Non-pigmented ciliary epithelial cell (primary cell): ENCODE measurements at places on chromosomes 6 and 20.

DNA sequence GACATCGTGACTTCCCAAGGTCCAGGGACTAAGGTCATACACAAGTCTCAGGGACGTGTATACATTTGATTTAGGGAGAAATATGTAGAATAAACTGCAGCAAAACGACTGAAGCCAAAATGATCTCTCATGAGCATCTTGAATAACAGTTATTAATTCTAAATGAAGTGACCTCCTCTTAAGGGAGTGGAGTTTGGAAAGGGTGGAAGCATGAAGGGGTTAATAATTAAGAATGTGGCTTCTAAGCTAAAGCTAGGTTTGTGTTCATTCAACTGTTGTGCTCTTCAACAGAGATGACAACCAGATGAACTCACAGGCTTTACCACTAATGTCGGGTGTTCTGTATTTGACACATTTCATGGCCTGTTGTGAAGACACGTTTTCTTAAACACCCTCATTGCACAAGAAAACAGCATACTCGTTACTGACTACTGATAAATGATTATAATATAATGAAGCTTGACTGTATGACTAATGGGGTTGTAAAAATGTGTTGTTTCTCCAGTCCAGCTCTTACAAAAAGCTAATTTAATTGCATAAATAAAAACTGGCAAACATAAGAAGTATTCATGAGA lies 1.5 kb downstream of the PPP1R14C start:
- DNase-seq, result no peak

DNA sequence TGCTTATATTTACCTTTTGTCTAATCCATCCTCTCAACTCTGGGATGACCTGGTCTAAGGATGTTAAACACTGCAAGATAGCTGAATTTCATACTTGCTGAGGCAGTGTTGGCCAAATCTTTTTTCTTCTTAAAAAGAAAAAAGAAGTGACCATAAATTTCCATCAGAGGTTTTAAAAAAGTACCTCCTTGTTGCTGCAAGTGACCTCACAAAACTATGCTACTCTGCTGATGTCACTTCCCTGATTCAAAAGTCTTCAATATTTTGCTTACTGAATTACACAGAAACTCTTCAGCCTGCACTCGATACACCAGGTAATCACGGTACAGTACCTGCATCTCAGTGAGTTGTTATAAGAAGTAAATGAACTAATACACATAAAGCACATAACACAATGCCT lies 107.2 kb upstream of the PRDM1 start:
- no peak for DNase-seq

GRCh38 chr6:134034478-134034877 lies 17.9 kb downstream of the SLC2A12 start:
- DNase-seq, result no peak

GRCh38 chr6:160428069-160428430 lies 79.9 kb downstream of the SLC22A3 start:
- DNase-seq, result no peak

DNA sequence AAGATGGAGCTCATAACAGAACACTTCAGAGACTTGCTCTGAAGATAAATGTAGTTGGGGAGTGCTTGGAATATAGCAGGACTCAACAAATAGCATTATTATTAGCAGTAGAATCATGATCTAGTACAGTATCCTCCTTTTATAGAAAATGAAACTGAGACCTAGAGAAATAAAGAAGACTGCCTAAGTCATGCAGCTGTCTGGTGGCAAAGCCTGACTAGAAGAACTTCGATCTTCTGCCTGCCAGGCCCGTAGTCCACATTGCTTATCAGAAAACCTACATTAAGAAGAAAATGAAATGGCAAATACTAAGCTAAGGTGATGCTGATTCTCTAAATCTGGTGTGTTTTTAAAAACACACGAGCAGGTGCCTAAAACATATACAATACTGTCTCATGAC lies 46.4 kb upstream of the DST start:
- no peak for DNase-seq

GRCh38 chr20:59124296-59125029 lies 39.2 kb upstream of the ZNF831 start:
- no peak for DNase-seq

DNA sequence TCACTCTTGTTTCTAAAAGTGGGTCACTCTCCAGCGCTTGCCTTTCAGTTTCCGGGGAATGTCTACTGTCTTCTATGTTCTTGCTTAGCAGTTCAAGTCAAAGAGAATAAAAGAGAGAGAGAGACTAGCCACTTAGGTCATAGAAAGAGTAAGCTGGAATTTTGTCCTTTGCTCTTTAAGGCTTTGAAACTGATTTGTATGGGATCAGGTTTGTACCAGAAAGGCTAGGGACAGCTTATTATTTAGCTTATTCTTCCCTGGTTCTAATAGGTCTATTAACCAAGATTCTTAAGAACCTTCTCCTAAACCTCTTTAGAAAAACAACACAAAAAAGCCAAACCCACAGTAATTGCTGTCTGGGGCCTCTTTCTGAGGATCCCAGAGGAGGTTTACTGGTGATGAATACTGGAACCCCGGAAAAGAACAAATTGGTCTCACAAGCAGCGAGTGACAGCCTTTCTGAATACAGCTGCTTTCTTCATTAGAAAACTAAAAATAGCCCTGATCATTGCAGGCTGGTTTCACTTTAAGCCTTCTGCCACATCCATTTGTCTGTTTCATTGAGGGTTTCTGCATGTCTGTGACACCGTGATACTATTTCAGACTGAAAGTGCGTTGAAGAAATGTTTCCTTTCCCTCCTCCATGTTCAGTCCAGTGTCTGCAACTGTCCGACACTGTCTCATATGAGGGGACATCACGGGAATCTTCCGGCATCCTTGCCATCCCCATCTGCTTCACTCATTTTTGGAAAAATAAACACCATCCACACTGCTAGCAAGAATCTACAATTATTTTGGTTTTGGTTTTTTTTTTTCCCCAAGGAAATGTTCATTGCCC lies 75.1 kb upstream of the ATXN1 start:
- DNase-seq, result no peak

DNA sequence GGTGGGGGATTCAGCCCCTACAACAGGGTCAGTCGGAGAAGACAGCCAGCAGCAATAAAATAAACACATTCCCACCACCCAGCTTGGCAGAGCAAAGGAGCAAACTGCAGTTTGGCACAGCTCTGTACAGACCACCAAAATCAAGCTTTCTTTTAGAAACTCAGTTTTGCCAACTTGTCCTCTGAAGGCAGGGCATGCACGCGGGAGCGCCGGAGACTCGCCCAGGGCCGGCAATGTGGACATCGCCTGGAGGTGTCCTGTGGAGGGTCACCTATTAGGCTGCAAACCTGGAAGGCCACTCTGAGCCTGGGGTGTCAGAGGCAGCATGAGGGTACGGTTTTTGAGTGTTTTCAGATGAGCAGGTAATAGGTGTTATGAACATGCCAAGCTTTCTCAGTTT lies 34.7 kb downstream of the TMEM242 start:
- DNase-seq, result no peak

DNA sequence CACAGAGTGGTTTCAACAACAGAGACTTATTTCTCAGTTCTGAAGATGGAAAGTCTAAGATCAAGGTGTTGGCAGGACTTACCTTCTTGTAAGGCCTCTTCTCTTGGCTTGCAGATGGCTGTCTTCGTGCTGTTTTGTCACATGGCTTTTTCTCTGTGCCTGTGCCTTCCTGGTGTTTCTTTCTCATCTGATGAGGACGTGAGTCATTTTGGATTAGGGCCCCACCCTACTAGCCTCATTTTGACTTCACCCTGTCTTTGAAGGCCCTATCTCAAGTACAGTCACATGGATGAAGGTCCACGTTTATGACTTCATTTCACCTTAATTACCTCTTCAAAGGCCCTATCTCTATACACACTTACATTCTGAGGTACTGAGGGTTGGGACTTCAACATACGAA lies 41.4 kb upstream of the LAMA2 start:
- DNase-seq, result no peak

DNA sequence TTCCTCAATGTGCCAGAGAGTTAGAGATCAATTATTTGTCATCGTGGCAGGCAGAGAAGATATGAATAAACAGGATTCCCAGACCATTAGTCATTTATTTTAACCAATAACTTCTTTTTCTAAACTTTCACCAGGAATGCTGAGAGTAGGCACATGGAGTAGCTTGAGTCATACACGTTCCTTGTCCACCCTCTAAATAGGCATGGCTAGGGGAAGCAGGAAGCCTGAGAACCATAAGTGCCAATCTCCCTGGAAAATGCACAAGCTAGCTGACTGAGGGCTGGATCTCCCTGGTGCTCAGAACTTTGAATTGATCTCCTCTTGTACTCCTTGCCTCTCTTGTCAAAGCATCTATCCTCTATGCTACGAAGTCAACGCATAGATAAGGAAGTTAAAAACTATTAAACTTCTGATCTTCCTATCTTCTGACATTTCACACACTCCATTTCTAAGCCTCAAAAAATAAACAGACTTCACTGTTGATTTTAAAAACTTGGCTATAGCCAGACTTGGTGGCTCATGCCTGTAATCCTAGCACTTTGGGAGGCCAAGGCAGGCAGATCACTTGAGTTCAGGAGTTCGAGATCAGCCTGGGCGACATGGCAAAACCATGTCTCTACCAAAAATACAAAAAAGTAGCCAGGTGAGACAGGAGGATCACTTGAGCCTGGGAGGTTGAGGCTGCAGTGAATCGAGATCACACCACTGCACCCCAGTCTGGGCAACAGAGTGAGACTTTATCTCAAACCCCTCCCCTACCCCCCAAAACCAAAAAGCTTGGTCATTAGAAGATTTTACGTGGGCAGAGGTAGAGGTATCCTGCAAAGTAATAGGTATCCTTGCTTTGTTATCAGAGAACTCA lies 11.8 kb downstream of the ADTRP start:
- DNase-seq, result peak; percentile 96

DNA sequence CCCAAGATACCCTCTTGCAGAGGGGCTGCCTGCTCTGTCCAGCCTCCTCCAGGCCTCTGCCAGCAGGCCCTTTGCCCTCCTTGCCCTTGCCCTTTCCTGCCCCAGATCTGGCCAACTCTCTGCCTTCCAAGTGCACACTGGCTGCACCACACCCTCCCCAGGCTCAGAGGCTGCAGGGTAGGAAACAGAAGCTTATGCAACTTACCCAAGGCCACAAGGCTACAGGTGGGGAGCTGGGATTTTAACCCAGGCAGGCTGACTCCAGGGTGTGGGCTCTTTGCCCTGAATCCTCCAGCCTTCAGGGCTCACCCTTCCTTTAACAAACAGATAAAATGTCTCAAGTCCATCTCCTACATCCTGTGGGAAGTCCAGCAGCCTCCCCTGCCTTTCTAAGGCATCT lies 14.5 kb upstream of the TRAF3IP2 start:
- DNase-seq, result no peak

DNA sequence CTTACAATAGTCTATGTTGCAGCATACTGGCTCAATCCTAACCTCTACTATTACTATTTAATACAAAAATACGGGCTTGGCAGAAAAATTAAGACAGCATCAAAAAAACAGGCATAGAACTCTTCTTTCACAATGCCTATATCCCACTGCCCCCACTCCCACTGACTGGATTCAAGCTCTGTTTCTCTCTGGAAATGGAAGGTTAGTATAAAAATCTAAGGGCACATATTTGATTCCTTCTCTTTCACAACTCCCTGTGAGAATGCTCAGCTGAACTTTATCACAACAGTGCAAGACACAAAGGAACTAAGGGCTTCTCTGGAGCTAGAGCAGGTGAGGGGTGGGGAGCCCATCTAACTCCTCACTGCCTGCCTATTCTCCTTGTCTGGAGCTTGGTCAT lies 258.4 kb upstream of the FAM83B start:
- no peak for DNase-seq

GRCh38 chr6:162100096-162100495 lies 627.5 kb downstream of the PRKN start:
- no peak for DNase-seq

DNA sequence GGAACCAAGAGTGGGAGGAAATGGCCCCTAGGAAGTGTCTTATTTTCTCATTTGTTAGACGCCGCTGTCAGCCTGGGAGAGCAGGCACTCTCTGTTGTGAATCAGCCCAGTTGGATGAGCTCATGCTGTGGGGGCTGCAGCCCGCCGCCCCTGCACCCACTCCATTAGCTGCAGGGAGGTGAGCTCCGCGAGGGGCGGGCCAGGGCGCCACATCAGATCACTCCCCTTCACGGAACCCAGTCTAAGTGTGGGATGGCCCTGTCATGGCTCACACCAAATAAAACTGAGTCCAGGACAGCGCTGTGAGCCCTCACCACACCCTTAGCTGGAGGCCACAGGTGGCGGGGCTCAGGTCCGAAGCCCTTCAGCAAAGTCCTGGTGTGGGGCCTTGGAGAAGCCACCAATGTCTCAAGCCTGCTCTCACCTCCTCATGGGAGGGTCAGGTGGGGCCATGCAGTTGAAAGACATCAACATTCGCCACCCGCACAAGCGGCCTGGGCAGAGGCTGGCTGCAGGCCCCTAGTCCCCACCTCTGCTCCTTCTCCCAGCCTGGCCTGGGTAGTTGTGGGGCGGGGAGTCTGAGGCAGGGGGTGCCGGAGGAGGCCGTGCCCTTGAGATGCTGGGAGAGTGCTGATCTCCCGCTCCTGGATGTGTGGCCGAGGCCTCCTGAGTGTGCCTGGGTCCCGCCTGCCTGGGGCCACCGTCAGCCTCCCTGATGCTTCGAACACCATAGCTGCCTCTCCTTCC lies 66.2 kb upstream of the SLCO4A1 start:
- DNase-seq, result no peak

DNA sequence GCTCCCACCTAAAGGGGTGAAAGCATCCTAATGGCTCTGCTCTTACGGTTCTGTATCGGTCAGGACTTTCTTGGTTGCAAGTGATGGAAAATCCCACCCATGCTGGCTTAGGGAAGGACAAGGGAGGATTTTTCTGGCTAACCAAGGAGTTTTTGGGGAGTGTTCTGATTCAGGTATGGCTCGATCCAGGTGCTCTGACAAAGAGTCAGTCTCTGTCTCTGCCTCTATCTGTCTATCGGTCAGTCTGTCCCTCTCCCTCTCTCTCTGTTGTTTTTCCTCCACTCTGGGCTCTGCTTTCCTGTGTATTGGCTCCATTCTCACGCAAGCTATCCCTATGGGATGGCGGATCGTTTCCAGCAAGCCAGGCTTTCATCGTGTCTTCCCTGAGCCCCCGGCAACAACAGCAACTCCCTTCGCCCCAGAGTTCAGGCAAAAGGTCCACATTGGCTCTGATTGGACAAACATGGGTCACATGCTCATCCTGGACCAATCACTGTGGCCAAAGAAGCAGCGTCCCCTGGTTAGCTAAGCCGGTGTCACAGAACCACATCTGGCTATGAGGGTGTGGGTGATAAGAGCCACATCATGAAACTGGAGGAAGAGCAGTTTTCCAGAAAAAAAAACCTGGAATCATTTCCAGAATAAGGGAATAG lies 160.3 kb downstream of the BMP7 start:
- DNase-seq, result no peak

- DNase-seq, result no peak
These were observed 230.7 kb upstream of the BTBD3 start for GRCh38 chr20:11686820-11687543.

DNA sequence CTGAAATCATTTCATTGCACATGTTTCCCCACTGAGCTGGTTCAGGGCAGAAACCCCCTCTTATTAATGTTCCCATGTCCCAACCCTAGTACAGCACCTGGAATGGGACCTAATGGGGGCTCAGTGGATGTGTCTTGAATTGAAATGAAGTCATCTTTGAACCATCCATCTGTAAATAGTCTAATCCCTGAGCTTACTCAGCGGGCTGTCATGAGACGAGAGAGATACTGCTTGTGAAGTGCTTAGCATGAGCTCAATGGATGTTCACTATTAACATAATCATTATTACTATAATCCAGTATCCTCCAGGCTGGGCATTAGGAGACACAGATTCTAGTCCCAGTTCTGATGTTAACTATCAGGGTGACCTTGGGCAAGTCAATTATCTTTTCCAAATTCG lies 106.6 kb upstream of the LRFN2 start:
- no peak for DNase-seq
